ENCODE measurements at places on chromosomes 11 and 22.

DNA sequence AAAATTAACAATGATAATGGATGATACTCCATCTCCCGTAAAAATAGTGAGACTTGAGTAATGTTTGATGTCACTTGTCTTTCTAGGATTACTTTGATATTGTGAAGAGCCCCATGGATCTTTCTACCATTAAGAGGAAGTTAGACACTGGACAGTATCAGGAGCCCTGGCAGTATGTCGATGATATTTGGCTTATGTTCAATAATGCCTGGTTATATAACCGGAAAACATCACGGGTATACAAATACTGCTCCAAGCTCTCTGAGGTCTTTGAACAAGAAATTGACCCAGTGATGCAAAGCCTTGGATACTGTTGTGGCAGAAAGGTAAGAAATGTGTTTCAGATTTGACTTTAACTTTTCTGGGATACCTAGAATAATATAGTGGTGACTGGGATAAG lies 48.0 kb upstream of the L3MBTL2 start:
- DNase-seq, result no peak

DNA sequence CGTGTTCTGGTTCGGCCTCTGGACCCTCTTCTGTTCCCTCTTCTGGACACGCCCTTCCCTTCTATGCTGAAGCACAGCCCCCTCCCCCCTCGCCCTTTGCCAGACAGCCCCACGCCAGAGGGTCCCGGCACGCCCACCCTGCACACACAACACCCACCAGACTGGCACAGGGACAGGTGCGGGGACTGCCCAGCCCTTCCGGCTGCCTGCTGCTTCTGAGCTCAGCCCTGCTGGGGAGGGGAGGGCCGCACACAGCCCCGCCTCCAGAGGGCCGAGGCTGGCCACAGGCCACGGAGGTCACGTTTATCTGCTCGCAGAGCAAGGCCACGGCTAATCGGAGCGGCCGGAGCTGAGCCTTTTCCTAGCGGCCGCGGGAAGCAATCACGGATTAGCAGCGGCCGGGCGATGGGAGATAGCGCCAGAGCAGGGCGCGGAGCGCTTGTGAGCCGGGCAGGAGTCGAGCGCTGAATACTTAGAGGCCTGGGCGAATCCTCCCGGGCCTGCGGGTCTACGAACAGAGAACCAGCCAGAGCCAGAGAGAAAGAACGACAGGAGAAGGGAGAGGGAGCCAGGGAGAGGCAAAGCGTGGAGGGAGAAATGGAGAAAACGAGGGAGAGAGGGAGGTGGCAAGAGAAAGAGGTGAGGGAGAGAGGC lies 21.5 kb downstream of the OTUB1 start:
- peak; percentile 73 for DNase-seq

GRCh38 chr11:829847-830294 lies 2.2 kb downstream of the CRACR2B start:
- DNase-seq, result no peak

- peak; percentile 42 for DNase-seq
These were observed at the start of gene TYMP for GRCh38 chr22:50529897-50530579. TSS of gene TYMP (minus strand) at chr22:50530012. CDS start at chr22:50529709, 303 bp downstream.

- no peak for DNase-seq
These were observed 21.0 kb downstream of the SPECC1L start for GRCh38 chr22:24291515-24292201.

DNA sequence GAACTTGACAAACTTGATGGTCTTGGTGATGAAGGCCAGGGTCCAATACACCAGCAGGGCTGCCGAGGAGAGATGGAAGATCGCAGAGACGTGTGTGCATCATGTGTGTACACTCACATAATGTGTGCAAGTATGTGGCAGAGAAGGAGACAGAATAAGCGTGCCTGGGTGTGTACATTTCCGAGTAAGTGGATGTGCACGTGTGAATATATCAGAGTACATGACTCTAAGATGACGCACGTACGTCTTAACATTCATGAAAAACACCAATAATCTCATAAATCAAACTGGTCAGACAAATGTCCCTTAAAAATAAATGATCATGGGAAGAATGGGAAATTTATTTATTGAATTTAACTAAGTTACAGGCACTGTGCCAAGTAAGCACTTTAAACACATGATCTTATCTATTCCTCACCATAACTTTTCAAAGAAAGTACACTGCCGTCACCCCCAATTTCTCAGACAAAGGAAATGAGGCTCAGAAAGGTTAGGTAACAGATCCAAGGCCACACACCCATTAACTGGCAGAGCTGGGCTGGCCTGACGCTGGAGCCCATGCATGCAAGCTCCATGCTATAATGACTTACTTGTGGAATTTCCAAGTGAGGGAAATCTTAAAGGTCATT lies 13.0 kb downstream of the ABCC8 start:
- DNase-seq, result no peak

GRCh38 chr11:102957953-102958352 lies 2.4 kb upstream of the MMP13 start:
- DNase-seq, result no peak

- DNase-seq, result no peak
These were observed 1072.4 kb downstream of the BRD1 start for GRCh38 chr22:48755059-48755949.

GRCh38 chr11:9302448-9302847 lies 11.9 kb downstream of the TMEM41B start:
- DNase-seq, result no peak

DNA sequence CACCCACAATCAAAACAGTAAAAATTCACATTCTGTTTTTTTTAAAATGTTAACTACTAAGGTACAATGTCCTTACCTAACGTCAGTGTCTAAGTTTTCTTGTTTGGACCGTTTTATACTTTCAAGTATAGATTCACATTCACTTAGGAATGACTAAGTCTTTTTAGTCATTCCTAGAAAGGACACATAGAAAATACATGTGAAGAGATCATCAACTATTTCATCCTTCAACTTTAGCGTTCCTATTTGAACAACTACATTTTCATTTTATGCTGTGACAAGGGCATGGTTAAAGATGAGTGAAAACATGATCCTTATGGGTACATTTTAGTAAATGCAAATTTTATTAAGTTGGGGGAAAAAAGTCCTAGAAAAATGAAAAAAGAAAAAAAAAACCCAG lies 62.8 kb downstream of the DDX10 start:
- no peak for DNase-seq

GRCh38 chr11:35426351-35426750 lies 7.0 kb upstream of the SLC1A2 start:
- no peak for DNase-seq

- DNase-seq, result no peak
These were observed 10.9 kb downstream of the MUC2 start for GRCh38 chr11:1085440-1086170.

GRCh38 chr11:131572423-131572822 lies 202.0 kb downstream of the NTM start:
- DNase-seq, result no peak

GRCh38 chr22:45682064-45682463 lies 10.4 kb downstream of the ATXN10 start:
- no peak for DNase-seq

DNA sequence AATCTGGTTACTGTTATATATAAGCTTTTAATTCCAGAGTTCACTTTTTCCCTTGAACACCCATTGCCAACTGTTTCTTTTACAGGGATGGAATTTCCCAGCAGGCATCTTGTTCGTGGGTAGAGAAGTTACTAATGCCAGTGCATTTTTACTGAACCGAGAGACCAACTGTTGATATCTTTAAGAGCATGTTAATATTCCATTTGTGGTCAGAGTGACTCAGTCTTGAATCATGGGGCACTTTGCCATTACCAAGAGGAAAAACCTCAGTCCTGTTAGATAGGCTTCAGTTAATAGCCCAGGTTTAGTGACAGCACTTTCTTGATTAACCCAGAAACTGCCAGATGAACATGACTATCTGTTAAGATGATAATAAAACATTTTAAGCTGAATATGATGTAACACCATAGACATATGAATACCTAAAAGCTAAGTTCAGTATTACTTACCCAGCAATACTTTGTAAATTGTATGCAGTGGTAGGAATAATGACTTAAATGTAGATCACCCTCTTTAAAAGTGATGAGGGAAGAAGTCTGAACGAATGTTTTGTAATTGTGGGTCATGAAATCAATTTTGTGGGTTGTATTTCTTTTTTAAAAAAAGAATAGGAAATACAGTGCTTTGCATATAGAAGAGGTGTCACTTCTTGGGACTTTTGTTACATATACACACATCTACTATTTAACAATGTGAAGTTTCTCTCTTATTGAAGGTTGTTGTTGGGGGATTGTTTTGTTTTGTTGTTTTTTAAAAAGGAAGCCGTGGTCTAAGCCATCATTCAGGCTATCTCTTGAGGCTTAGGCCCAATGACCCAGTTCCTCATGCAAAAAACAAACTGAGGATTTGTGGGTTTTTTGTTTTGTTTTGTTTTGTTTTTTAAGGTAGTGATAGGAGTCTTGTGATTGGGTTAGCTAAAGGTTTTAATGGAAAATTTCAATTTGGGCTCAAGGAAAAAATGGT lies 79.2 kb upstream of the GRIK4 start:
- no peak for DNase-seq

DNA sequence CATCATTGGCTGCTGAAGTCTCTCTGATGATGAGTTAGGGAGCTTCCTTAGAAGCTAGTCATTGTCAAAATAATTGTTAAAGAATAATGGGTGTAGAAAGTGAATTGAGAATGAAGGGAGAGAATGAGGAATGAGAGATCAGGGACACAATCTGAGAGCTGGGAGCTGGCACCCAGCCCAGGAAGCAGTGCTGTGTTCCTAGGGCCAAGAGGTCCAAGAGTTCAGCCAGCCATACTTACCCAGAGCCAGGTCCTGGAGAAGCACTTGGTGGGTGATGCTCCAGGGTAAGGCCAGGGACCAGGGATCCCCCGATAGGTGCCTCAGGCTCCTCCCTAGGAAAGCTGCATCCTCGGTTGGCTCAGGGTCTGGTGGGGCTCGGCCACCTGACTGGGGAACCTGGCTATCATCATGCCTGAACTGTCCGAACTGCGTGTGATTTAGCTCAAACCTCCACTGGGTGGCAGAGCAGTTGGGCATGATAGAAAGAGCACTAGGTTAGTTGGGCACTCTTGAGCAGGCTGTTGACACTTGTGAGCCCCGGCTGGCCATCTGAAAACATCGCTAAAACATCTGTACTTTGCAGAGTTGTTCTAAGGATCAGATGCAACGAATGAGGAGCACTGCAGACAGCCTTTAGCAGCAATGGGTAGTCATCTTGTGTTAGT lies 123.9 kb upstream of the NCAM1 start:
- DNase-seq, result no peak

DNA sequence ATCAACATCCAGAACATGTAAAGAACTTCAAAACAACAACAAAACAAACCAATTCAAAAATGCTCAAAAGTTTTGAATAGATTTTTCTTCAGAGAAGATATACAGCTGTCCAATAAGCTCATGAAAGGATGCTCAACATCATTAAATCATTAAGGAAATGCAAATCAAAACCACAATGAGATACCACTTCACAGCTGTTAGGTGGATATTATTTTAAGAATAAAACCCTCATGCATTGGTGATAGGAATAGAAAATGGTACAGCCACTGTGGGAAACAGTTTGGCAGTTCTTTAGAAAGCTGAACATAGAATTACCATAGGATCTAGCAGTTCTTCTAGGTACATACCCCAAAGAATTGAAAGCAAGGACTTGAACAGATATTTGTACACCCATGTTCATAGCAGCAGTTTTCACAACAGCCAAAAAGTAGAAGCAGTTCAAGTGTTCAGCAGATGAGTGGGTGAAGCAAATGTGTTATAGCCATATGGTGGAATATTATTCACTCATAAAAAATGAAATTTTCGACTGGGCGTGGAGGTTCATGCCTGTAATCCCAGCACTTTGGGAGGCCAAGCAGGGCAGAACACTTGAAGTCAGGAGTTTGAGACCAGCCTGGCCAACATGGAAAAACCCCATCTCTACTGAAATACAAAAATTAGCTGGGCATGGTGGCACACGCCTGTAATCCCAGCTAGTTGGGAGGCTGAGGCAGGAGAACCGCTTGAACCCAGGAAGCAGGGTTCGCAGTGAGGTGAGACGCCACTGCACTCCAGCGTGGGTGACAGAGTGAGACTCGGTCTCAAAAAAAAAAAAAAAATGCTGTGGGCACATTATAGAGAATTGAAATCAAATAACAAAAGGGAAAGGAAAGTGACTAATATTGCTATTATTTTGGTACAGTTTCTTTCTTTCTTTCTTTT lies 42.9 kb downstream of the CBL start:
- no peak for DNase-seq

GRCh38 chr11:132539590-132540368 lies 992.5 kb downstream of the OPCML start:
- DNase-seq, result no peak

DNA sequence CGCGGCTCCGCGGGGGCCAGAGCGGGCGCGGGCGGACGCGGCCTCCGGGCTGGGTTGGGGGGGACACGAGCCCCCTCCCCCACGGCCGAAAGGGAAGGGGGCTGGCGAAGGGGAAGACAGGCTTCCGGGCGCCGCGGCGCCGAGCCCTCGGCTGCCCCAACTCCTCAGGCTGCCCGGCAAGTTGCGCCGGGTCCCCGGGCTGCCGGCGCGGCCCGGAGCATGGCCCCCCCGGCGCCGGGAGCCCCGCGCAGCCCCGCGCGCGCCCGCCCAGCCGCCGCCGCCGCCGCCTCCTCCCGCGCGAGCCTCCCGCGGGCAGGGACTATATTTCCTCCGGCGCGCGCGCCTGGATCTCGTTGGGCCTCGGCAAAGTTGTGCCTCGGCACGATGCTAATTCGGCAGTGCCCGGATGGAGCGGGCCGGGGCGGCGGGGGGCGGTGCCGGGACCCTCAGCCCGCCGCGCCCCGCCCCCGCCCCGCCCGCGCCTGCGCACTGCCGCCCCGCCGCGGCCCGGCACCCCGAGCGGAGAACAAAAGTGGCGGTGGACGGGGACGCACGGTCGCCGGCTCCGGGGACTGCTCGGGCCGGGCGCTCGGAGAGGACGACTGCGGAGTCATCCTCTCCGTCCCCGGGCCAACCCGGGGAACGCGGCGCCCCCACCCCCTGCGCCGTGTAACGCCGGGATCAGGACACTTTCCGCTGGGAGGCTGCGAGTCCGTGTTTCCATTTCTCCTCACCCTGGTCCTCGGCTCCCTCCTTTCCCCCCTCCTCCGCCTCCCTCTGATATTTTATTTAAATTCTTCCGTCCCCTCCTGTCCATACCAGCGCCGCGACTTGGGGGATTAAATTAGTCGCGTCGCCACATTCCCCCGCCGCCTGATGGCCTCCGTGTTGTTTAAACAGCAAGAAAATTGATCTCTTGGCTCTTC lies at the start of gene PHF21B:
PHF21B (minus strand) TSS at position 400 of the 926 bp plus-strand sequence. CDS start 456 bp downstream, outside the sequence.
- peak; percentile 92 for DNase-seq

DNA sequence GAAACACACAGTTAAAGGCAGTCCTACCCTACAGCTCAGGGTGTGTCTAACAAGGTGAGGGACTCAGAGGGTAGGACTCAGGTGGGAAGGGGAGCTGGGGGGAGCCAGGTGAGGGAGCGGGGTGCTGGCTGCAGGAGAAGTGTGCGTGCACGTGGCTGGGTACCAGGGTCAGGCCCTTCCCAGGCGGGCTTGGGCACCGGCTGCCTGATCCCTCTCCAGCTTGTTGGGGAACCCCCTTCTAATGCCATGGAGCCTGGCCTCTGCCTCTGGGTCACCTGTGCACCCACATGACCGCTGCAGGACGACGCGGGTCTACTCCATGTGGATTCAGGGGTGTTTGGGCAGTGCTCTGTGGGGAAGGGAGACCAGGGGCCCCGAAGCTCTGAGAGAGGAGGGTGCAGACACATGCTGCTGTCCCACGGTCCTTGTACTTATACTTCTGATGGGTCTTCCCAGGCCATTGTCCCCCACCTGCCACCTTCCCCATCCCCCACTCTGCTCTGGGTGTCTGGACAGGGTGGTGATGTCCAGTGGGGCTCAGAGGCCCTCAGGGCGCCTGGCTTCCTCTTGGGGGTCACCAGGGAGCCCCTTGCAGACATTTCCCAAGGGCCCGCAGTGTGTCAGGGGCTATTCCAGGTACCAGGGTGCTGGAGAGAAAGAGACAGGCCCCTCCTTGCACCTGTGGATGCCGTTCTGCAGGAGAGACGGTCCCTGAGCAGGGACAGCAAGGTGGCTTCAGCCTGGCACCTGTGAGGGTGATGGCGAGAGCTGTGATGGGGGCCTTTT lies 10.4 kb upstream of the MRGPRD start:
- DNase-seq, result no peak
